ENCODE measurements at places on chromosomes 3 and 15.

GRCh38 chr3:35200056-35200455 lies 439.3 kb upstream of the ARPP21 start:
- no peak for DNase-seq

DNA sequence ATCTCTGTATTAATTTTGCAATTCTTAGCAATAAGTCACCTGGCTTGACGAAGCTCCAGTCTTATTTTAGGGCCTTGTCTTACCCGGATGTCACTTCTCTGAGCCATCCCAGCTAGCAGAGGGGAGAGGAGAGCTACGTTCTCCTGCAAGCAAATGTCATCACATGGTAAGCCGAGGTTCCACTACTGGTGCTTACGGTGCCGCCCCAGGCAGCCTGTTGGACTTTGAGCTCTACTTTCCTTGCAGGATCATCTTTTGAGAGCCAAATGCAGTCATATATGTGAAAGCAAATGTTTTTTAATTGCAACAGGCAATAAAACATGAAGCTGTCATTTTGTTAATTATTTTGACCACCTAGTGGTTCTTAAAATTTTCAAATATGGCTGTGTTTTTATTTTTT lies 140.9 kb downstream of the FAM43A start:
- DNase-seq: no peak

DNA sequence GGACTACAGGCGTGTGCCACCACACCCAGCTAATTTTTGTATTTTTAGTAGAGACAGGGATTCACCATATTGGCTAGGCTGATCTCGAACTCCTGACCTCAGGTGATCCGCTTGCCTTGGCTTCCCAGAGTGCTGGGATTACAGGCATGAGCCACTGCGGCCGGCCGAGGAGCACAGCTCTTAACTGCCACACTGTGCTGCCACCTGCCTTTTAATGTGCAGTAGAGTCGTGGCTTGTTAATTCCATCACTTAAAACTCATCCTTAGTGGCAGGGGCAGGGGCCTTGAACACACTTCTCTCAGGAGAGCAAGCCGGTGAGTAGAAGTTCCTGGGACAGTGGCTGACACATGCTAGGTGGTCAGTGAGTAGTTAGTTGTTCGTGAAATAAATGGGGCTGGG lies 12.5 kb downstream of the ABCF3 start:
- no peak for DNase-seq

GRCh38 chr3:197749315-197749600 lies 425 bp upstream of the FYTTD1 start:
- DNase-seq: no peak

DNA sequence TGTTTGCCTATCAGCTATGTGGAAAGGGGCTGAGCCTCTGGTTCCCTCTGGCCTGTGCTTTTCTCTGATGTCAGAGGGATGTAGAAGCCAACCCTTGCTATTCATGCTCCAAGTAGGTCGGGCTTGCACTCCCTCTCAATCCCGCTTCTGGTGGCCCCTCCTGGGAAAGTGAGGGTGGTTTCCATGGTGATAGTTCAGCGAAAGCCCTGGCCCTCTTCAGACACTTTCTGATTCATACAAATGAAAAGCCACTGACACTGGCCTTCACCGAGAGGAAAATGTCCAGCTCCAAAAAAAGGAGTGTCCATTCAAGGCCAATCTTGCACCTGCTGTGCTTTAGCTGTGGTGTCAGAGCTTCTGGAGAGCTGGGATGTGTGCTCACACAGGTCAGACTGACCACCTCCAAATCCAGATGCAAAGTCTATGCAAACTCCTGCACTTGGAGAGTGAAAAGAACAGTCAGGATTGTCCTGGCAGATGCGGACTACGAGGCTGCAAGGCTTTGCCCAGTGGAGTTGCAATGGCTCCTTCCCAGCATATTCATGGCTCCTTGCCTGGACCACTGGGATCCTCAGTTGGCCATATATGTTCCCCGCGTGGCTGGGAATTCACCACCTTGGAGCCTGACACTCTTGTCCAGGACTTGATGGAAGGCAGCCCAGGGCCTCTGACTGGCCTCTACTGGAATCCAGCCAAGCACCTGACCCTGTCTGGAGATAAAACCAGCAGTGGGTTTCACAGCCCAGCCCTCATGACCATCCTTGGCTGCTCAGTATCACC lies 96.6 kb downstream of the CEMIP start:
- no peak for DNase-seq

DNA sequence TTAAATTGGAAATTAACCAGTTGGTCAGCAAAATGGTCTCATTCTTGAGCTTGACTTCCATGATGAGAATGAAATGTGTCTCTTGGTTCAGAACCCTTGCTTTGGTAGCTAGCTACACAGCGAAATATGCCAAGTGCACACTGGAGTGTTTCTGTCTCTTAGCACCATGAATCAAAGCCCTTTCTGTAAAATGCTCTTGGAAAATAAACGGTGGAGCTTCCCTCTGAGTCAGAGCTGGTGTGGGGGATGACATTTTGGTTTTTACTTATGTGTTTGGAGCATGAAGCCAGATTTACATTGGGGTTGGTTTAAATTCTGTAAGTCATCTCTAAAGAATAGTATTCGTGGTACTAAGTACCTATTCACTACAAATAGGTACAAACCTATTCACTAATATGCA lies 85.1 kb upstream of the NANOGP8 start:
- no peak for DNase-seq
